ENCODE measurements at places on chromosomes 2 and 18.

DNA sequence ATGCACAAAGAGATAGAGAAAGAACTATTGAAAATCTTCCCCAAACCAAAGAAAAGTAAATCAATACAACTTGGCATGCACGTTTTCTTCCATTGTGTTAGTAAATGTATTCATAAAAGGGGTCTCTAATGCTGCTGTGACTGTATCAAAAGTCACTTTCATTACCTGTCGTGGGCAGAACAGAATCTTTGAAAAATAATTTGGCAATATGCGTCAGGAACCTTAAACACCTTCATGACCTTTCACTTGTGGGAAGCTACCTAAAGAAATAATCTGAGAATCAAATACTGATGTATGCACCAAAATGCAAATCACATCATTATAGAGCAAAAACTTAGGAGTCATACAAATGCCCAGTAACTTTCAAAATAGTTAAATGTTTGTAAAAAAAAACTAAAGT is 105.3 kb downstream of the ARL4C start:
- no peak for DNase-seq

- DNase-seq: no peak
These were observed 12.9 kb downstream of the ZNF397 start for GRCh38 chr18:35253655-35254287.

DNA sequence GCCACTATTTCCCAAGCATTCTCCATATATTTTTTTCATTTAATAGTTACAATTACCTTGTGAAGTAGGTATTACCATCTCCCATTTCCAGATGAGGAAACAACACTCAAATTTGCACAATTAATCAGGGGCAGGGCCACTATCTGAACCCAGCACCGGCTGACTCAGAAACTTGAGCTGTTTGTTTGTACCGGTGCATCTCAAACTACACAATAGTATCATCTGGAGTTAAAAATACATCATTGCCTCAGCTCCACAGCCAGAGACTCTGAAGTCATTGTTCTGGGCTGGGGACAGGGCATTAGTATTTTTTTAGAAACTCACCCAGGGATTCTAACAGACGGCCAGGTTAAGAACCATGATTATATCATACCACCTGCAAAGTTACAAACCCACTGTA is 55.9 kb downstream of the CDCA7 start:
- no peak for DNase-seq

GRCh38 chr2:127014630-127015029 is 92.3 kb downstream of the BIN1 start:
- DNase-seq: no peak
